ENCODE measurements at places on chromosomes 3 and 15. TPM values are rescaled to one million over a fixed set of nuclear protein-coding genes. Genes with fewer than 3 reads are reported as not detected.

- DNase-seq = no peak
Observed at GRCh38 chr3:1294586-1294985, 201.8 kb downstream of the CNTN6 start.

The FAM98B gene
- polyA plus RNA-seq = 29.0 TPM

- no peak for DNase-seq
Observed at GRCh38 chr3:38950581-38950980, 101.2 kb downstream of the SCN11A start.

DNA sequence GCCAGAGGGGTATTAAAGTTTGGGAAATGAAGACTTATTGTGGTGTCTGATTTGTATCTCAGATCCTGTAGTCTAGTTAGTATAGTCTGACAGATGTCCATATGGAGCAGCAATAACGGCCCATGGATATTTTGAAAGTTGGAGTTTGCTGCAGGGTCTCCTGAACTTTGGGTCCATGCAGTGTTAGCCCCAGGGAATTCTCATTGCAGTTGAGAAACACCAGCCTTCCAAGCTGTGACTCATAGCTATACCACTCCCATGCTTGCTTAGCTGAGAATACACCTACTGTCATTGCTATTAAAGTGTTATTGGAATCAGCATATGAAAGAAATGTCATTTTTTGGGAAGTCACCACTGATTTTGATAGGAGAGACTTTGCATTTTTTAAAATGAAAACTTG, 29.2 kb downstream of the TMOD2 start:
- DNase-seq = no peak

DNA sequence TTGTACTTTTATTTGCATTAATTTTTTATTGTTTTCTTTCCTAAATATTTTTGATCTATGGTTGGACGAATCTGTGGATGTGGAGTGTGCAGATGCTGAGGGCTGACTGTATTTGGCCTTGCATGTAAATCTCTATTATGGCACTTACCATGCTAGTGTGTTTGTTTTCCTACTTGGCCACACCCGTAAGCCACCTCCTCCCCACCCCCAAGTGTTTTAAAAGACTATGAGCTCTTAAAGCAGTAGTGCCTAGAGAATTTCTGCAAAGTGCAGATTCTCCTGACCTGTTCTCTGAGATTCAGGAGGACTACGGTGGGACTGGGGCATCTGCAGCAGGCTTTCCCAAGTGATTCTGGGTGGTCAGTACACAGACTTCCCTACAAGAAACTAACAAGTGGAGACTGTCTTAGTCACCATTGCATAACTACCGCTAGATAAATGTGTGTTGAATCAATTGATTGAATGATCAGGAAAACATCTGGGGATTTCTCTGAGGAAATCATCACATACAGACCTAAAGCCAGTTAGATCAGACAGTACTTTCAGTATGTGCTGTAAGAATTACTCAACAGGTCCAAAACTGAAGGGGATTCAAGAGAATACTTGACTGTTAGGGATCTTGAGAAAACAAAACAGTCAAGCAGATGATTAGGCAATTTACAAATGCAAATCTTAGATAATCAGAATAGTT, 6.2 kb upstream of the TIPARP start:
- no peak for DNase-seq

The GNB4 gene
- 35.4 TPM for polyA plus RNA-seq

The TRPM1 gene
- polyA plus RNA-seq = not detected

GRCh38 chr3:30183421-30183820, 423.0 kb upstream of the TGFBR2 start:
- DNase-seq = no peak

DNA sequence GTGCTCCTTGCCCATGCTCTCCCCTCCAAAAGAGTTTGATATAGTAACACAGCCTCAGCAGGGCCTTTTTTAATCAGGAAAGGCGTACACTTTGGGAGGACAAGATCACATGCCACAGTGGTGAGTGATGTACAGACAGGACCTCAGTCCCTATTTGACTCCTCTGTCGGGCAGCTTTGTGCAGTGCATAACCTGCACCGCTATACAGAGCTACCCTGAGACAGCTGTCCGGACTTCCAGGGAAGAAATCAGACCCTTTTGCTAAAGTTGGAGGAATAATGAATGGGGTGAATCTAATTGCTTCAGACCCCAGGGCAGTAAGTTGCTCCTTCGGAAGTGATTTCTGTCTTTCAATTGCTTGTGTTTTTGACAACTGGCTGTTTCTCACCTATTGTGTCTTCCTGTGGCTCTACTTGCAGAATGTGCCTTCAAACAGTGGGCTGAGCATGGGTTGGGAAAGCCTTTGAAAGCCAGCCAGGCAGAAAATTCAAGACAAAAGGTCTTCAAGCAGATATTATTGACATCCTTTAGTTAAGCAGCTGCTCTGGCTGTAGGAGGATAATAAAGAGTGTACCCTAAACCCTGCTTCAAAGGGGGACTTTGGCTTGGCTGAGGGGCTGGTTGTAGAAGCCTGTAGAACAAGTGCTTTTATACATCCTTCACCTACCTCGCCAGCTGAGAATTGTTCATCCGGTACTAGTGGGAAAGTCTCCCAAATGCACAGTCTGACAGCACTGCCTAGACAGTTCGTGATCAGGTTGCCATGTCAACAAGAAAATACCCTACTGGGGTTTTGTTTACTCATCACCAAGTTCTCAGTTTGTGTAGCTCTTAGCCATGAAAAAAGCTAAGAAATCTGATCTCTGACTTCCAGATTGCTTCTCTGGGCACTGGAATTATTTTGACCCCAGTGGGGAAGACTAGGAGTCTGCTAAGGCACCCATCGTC, 35.1 kb downstream of the SNTN start:
- no peak for DNase-seq

DNA sequence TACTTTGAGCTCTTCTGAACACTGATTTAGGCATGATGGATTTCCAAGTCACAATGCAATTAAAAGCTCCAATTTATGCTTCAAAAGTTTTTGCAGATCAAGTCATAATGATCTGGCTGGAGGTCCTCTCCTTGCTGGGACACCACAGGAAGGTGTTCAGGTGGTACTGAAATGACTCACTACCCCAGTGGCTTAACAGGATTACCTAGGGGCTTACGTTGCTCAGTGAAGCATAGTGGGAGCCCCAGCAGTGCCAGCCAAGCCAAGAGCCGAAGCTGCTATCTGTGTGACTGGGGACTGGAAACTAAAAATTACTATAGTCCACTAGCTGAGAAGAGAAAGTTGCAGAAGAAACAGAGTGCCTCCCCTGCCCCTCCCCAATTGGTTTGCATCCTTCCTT, 110.1 kb upstream of the LPP start:
- no peak for DNase-seq

The CLDN18 gene
- polyA plus RNA-seq = 0.78 TPM

The BFSP2 gene
- not detected for polyA plus RNA-seq

The MB21D2 gene
- 17.4 TPM for polyA plus RNA-seq

The PATL2 gene
- 0.50 TPM for polyA plus RNA-seq

GRCh38 chr3:195102609-195103467, 168.1 kb downstream of the XXYLT1 start:
- no peak for DNase-seq

GRCh38 chr15:47718497-47719437, 1.5 kb downstream of the SEMA6D start:
- peak; percentile 73 for DNase-seq

The ISLR gene
- polyA plus RNA-seq = 143 TPM

The KCNMB3 gene
- polyA plus RNA-seq = 3.9 TPM

DNA sequence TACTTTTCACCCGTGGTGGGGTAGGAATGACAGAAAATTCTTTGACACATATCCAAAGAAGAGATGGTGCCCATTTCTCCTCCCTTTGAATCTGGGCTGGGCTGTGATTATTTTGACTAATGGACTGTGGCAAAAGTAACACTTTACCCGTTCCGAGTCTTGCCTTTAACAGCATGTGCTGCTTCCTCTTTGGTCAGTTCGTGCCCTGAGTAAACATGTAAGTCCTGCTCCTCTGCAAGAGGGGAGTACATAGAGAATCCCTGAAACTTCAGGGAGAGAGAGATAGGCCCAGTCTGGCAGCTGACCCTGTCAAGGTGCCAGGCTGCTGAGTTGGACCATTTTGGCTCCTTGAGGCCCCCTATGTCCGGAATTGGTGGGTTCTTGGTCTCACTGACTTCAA, 243.1 kb downstream of the EPHB1 start:
- DNase-seq = no peak

DNA sequence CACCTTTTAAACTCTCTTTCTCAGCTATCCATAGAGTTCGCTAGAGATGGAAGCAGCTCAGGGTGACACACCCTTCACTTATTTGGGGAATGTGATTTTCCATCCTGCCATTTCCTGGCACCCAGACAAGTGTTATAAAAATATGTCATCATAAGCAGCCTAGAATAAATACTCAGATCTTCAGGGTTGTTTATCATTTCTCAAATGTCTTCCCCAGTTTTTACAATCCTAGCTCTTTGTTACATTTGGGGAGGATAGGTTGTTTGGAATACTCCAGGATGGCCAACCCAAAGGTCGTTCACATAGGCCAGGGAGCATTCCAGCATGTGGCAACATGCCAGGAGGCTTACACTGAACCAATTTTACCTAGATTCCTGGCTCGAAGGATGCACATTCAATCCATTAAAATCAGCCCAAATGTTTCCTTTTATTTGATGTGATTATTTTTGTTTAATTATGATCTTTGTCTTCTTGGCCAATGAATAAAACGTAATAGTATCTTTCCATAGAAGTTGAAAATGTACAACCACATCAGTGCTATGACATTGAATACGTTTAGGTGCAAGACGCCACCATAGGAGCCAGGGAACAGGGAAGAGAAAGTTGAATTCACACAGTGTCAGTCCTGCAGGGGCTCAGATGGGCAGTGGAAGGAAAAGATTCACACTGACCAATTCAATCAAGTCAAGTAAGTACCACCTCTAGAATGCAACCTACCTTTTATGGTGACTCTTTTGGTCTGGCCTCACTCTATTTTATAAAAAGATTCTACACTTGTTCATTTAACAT, 537.7 kb upstream of the MDFIC2 start:
- DNase-seq = peak; percentile 56

DNA sequence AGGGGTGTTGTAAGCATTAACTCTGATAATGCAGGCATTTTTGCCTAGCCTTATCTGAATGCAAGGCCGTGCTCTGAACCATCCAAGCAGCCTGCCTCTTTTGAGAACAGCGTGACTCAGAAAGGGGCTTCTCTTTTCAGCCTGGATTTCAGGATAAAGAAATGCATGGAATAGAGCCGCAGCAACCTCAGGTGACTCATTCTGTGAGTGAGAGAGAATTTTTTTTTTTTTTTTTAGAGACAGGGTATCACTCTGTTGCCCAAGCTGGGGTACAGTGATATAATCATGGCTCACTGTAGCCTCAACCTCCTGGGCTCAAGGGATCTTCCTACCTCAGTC, 20.6 kb upstream of the PDE8A start:
- no peak for DNase-seq

GRCh38 chr3:16134173-16134928, 40.1 kb upstream of the GALNT15 start:
- DNase-seq = no peak

DNA sequence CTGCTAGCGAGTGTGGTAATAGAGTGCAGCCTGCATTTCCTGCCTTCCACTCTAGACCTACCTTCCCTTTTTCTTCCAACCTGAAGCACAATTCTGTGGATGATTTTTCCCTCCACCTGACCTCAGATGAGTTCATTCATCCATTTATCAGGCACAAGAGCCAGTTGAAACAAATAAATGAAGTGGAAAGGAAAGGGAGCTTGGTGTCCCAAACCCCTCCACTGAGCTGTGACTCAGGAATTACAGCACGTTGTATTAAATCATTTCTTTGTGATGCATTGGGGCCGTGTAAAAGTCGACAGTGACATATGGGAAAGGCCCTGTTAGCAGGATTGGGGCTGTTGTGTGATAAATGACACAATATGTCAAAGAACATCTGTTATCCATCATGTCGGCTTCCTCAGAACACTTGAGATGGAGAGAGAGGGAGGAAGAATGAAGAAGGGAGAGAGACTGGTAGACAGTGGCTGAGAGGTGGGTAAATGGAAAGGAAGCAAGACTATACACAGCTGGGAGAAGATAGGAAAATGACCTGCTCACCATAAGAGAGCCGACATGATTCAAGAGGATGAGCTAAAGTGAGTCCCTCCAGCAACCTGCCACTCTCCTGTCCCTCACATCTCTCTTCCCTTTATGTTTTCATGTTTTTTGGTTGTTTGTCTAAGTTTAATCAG, 366.0 kb downstream of the AGBL1 start:
- DNase-seq = no peak
